GM23338 (cell line): ENCODE measurements at places on chromosomes 12 and 14.

GRCh38 chr12:2341871-2342270 lies 289.1 kb downstream of the CACNA1C start:
- DNase-seq, result no peak
- no peaks in the 10 kb centered on the region for H3K36me3 ChIP-seq
- H3K27ac ChIP-seq, result no peak overlapping the region
- peaks cover 19% of the 10 kb centered on the region for H3K4me1 ChIP-seq
- no peaks in the 10 kb centered on the region for H3K27me3 ChIP-seq
- no peak overlapping the region for H3K4me3 ChIP-seq

GRCh38 chr12:49979016-49979586 lies 6.4 kb downstream of the AQP6 start:
- H3K36me3 ChIP-seq, result no peaks in the 10 kb centered on the region
- peaks cover 13% of the 10 kb centered on the region for H3K4me1 ChIP-seq
- H3K4me3 ChIP-seq, result no peak overlapping the region

DNA sequence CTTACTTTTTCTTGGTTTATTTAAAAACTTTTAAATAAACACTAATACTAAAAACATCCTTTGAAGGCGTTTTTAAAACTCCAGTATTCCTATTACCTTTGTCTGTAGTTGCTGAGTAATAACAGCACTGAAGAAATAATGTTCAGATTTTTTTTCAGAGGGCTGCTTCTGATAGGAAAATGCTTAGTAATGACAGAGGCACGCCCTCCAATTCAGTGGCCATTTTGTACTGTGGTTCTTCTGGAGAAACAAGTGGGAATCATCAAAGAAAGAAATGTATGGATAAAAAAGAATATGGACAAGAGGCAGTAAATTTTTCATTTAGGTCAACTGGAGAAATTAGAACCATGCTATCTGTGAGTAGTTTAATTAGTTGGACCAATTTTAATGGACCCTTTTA lies 13.6 kb downstream of the VEZT start:
- H3K27me3 ChIP-seq, result no peaks in the 10 kb centered on the region
- H3K27ac ChIP-seq, result no peak overlapping the region
- H3K4me1 ChIP-seq, result 0 out of 2 replicates have a peak, but pooled peaks cover 14% of the 10 kb centered on the region
- no peaks in the 10 kb centered on the region; the same call in 1 of the 2 replicates for H3K36me3 ChIP-seq

DNA sequence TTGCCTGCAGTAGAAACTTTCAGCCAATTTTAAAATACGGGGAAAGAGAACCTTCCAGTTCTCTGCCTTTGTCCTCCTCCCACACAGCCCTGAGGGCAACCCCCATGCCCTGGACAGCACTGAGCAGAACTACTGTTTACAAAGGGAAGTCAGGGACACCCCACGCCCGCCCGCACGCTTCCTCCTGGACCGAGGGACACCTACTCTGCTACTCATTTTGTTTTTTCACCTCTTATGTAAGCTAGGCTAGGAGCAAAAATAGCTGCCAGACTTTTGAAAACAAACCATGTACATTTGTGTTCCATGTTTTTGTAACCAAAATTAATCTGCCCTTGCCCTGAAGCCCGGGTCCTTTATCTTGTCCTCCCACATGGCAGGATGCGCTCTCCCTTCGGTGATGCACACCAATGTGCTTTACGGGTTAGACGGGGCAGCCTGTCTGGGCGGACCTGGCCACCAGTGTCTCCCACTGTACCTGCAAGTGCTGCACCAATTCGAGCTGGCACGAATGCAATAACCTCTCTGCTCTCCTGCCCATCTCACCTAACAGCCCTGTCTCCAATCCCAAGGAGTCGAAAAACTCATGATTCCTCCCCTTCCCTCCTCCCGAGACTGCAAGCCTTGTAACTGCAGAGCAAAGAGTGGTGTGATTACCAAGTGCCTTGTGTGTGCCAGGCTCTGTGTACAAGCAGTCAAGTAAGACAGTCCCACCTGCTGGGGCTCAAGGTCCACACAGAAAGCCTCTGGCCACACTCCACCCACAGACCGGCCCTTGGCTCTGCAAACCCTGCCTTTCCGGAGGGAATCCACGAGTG lies 85.2 kb downstream of the CCDC88C start:
- no peaks in the 10 kb centered on the region for H3K27me3 ChIP-seq
- no peaks in the 10 kb centered on the region for H3K36me3 ChIP-seq
- H3K27ac ChIP-seq, result no peak overlapping the region
- no peak overlapping the region for H3K4me3 ChIP-seq
- H3K4me1 ChIP-seq, result no peaks in the 10 kb centered on the region
- no peak for DNase-seq

DNA sequence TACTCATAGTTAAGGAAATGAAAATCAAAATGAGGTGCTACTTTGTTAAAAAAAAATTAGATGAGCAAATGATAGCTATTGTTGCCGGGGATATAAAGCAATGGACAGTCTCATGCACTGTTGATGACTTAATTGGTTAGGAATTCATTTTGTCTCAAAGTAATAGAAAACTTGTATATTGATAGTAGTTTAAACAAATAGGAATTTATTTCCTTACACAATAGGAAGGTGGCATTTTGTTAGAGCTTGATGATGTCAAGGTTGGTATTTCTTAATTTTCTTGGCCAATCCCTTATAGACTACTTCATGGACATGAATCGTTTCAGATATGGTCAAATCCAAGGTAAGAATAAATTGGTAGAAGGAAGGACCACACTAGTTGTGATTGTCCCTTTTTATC lies 7.8 kb downstream of the PRPF39 start:
- no peak for DNase-seq
- no peak overlapping the region for H3K4me3 ChIP-seq
- peaks cover 17% of the 10 kb centered on the region for H3K36me3 ChIP-seq
- H3K4me1 ChIP-seq, result no peaks in the 10 kb centered on the region; the same call in 1 of the 2 replicates
- H3K27ac ChIP-seq, result no peak overlapping the region
- no peaks in the 10 kb centered on the region for H3K27me3 ChIP-seq

GRCh38 chr12:70365648-70366518 lies at the start of gene KCNMB4:
TSS of gene KCNMB4 (plus strand) at chr12:70366290. CDS start at chr12:70366735, 445 bp downstream.
- H3K4me1 ChIP-seq, result peaks cover 26% of the 10 kb centered on the region
- H3K36me3 ChIP-seq, result no peaks in the 10 kb centered on the region
- no peak within 1 kb of the TSS for H3K27ac ChIP-seq
- peak; percentile 93 for DNase-seq
- H3K4me3 ChIP-seq, result peak within 1 kb of the TSS; percentile 89
- peaks cover 29% of the 10 kb centered on the region for H3K27me3 ChIP-seq

DNA sequence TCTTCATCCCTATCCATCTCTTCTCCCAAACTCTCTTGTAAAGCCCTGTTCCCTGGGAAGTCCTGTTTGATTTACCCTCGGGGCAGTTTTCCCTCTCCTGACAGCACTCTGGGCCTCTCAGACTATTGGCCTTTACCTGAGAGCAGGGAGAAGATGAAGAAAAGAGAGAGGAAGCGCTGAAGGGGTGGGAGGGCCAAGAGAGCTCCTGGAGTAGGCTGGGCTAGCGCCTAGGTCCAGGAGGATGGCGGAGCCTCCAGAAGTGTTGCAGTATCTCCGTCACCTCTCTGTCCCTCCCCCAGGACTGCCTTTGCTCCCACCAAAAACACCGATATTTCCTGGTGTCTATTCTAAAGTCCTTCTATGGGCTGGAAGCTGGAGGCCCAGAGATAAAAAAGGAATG lies 5.7 kb upstream of the IGFBP6 start:
- H3K27me3 ChIP-seq, result peaks cover 21% of the 10 kb centered on the region
- DNase-seq, result no peak
- H3K36me3 ChIP-seq, result no peaks in the 10 kb centered on the region
- H3K4me1 ChIP-seq, result peaks cover 14% of the 10 kb centered on the region
- H3K4me3 ChIP-seq, result no peak overlapping the region

GRCh38 chr12:96249196-96250118 lies 55.3 kb downstream of the ELK3 start:
- no peak overlapping the region for H3K4me3 ChIP-seq
- H3K4me1 ChIP-seq, result no peaks in the 10 kb centered on the region
- no peak overlapping the region for H3K27ac ChIP-seq
- no peaks in the 10 kb centered on the region for H3K36me3 ChIP-seq

GRCh38 chr12:108858311-108859074 lies 1.1 kb upstream of the SSH1 start:
- no peak for DNase-seq
- peak overlapping the region; percentile 77 for H3K4me3 ChIP-seq
- H3K4me1 ChIP-seq, result peaks cover 25% of the 10 kb centered on the region
- peaks cover 12% of the 10 kb centered on the region for H3K27me3 ChIP-seq

GRCh38 chr14:45650754-45651153 lies 397.8 kb upstream of the MIS18BP1 start:
- DNase-seq, result peak; percentile 11
- H3K36me3 ChIP-seq, result no peaks in the 10 kb centered on the region
- H3K27me3 ChIP-seq, result no peaks in the 10 kb centered on the region
- no peaks in the 10 kb centered on the region for H3K4me1 ChIP-seq
- no peak overlapping the region for H3K4me3 ChIP-seq

- no peaks in the 10 kb centered on the region for H3K27me3 ChIP-seq
- no peak overlapping the region for H3K4me3 ChIP-seq
- H3K27ac ChIP-seq, result no peak overlapping the region
- H3K36me3 ChIP-seq, result no peaks in the 10 kb centered on the region
Measured at GRCh38 chr14:69648480-69649451, 37.4 kb downstream of the SUSD6 start.

DNA sequence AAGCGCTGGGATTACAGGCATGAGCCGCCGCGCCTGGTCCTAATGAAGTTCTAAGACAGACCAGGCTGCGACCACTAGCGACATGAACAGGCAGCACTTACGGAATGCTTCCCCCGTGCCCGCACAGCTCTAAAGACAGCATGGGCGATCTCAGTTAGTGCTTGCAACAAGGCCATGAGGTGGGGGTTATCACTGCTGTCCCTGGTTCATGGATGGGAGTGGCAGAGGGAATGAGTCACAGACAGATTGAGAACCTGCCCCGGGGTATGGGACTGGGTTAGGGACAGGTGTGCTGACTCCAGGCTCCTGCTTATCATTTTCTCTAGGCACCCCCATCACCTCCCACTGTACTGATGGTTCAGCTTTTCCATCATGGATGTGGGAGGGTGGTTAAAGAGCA lies 160.9 kb downstream of the VRK1 start:
- no peak overlapping the region for H3K27ac ChIP-seq
- no peak for DNase-seq
- no peaks in the 10 kb centered on the region for H3K4me1 ChIP-seq
- no peaks in the 10 kb centered on the region for H3K27me3 ChIP-seq

GRCh38 chr12:26513363-26514043 lies 318.1 kb downstream of the SSPN start:
- no peak for DNase-seq
- H3K36me3 ChIP-seq, result no peaks in the 10 kb centered on the region
- no peak overlapping the region for H3K4me3 ChIP-seq
- no peaks in the 10 kb centered on the region for H3K27me3 ChIP-seq
- H3K27ac ChIP-seq, result peak overlapping the region; percentile 95

DNA sequence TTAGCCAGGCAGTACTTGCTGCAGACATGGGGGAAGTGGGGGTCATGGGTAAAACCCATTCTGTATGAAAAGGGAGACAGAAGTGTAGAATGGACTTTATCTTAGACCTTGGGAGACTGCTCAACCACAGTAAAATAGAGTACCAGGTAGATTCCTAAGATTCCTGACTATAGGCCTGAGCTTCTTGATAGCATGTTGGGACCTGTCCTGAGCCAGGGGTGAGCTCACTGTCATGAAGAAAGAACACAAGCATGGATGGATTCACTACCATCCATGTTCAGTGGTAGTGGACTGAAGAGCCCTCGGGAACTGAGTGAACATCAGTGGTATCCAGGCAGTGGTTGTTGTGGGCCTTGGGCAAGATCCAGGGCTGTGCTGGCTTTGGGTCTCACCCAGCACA lies 1003.8 kb downstream of the TMTC2 start:
- H3K27me3 ChIP-seq, result no peaks in the 10 kb centered on the region
- no peak overlapping the region for H3K27ac ChIP-seq
- DNase-seq, result no peak
- H3K4me3 ChIP-seq, result no peak overlapping the region
- no peaks in the 10 kb centered on the region for H3K4me1 ChIP-seq

GRCh38 chr12:92107094-92107493 lies 38.6 kb downstream of the BTG1 start:
- peak overlapping the region; percentile 78 for H3K27ac ChIP-seq
- no peak overlapping the region for H3K4me3 ChIP-seq
- peaks cover 51% of the 10 kb centered on the region for H3K4me1 ChIP-seq
- H3K27me3 ChIP-seq, result no peaks in the 10 kb centered on the region

DNA sequence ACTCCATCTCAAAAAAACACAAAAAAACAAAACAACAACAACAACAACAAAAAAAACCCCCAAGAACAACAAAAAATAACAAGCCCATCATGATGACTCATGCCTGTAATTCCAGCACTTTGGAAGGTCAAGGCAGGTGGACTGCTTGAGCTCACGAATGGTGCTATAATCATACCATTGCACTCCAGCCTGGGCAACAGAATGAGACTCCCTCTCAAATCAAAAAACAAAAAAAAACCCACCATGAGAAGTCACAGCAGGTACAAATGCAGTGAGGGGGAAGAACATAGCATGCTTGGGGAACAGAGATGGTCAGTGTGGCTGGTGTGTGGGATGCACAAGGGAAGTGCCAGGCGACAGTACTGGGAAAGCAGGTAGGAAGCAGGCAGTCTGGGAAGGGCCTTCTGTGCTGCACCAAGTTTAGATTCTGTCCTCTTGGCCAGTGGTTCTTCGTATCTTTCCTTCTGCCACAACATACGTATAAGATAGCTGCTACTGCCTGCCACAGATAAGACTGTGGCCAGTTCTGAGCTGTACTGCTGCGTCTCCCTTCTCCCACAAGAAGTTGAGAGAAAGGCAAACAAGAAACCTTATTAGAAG lies 28.0 kb downstream of the ATG14 start:
- no peak overlapping the region for H3K27ac ChIP-seq
- H3K36me3 ChIP-seq, result peaks cover 16% of the 10 kb centered on the region
- no peak overlapping the region for H3K4me3 ChIP-seq
- H3K4me1 ChIP-seq, result no peaks in the 10 kb centered on the region
- DNase-seq, result no peak

DNA sequence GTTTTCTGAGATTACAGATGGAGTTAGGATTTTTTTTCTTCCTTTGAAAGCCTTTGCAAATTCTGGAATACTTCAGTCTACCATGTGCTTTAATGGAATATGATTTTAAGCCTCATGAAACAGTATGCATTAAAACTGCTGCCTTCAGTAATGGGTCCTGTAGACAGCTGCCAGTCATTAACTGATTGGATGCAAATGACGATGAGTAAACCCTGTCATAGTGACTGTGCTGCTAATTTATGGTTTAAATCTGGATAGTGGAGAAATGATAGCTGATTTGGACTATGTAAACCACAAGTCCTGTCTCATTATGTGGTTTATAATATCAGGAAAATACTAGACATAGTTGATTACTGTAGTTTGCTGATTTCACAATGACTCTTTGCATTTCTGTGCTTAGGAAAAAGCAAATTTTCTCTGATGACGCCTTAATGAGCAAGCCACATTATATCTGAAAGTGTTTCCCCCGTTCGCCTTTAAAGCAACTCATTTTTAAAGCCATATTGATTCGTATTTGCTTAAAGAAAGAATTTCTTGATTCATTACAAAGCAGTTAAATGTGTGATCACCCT lies 217.6 kb downstream of the TMTC2 start:
- H3K27me3 ChIP-seq, result no peaks in the 10 kb centered on the region
- H3K27ac ChIP-seq, result no peak overlapping the region
- H3K36me3 ChIP-seq, result no peaks in the 10 kb centered on the region
- no peak for DNase-seq
- H3K4me3 ChIP-seq, result no peak overlapping the region
